Stimulated activated CD4-positive, alpha-beta T cell treated with anti-CD3 and anti-CD28 coated beads, Interleukin-15, amount 100 ng/mL, for 24 hours (primary cell): ENCODE measurements at places on chromosomes 2 and 18.

GRCh38 chr2:8858264-8858663 lies 20.9 kb upstream of the KIDINS220 start:
- DNase-seq, result no peak

DNA sequence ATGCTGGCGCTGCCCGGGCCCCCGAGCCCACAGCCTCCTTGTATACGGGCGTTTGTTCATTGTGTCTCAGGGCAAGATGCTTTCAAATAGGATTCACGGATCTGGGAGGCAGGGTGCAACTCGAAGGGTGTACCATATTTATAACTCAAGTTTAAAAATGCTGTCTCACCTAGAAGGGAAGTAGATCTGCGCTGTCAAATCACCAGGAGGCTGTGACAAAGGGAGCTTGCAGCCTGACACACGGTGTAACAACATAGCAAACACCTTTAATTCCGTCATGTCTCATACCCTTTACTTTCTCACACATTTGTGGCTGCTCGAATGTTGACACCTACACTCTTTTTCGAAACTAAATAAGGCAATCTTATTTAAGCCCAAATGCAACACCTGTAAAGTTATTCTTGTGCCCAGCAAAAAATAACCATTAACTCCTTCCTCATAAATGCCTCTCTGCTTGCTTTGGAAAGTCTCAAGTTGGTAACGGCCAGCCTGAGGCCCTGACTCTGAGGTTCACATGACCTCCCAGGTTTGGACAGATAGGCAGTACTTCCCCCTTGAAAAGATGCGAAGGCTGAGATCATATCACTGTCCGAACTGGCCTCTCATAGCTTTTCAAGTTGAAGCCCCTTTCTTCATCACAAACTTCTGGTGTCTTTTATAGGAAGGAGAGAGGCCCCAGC lies 11.6 kb downstream of the ZEB2 start:
- DNase-seq, result no peak

- DNase-seq, result no peak
Observed at GRCh38 chr2:147451902-147452515, 392.8 kb upstream of the ACVR2A start.

DNA sequence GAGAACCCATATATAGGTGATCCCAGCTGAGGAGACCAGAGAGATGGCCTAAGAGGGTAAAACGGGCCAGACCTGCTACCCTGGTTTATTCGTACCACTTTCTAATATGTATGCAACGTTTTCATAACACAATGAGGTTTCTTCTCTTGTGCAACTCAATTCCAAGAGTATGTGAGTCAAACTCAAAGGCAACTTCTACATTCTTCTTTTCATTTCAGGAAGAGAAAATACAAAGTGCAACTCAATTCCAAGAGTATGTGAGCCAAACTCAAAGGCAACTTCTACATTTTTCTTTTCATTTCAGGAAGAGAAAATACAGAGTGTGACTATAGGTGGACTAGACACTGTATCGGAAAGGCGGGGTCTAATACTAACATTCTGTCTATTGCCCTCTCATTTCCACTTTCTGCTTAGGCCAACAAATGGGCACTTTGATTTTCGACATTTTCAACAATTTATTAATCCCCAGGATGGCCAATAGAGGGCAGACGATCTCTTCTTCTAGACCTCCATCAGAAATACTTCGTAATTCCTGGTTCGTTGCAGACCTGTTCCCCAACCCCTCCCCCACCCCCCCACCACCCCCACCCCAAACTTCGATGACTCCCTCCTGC lies 3.7 kb upstream of the CRIM1 start:
- no peak for DNase-seq

DNA sequence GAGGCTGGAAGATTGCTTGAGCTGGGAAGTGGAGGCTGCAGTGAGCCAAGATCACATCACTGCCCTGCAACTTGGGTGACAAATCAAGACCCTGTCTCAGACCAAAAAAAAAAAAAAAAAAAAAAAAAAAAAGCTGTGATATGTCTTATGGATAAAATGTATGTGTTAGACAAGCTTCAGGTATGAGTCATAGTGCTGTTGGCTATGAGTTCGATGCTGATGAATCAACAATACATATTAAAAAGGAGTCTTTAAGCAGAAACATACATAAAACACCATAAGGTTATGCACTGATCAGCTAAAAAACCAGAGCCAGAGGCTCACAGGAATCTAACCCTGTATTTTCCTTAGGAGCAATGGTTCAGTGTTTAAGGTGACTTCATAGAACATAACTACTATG lies 332.3 kb downstream of the NCKAP5 start:
- DNase-seq, result no peak

GRCh38 chr2:634041-634440 lies 43.2 kb downstream of the TMEM18 start:
- no peak for DNase-seq

DNA sequence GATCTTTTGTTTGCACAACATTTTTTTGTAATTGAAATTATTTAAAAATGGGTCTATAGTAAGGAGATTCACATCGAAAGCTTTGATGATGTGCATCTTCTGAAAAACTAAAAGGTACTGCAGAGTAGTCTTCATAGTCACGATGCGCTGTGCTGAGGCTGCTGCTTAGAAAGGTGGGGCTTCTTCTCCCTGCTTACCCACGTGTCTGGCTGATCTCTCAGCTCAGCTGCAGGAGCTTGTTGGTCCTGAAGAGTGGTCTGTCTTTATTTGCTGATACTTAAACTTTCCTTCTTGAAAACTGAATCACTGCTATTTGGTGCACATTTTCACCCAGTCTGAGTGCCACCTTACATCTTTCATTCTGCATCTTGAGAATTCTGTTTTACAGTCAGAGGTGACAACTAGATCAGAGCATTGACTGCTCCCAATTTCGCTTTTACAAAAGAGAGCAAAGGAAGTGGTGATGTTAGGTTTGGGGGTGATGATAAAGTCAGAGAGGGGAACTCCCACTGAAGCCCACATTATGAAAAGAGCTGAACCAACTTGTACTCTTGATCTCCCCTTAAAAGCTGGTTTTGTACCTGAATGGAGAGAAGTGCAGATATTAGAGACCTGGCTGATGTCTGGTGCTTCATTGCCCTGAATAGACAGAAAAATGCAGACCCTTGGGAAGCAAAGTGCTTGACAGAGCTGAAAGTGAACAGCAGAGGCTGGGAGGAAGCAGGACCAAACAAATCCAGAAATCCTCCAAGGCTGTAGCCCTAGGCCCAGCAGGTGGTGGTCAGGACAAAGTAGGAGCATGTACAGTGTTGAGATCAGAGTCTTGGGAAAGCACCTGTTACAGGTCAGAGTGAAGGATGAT lies 984.5 kb downstream of the TSN start:
- DNase-seq, result no peak

- no peak for DNase-seq
Observed at GRCh38 chr2:222946700-222947287, 86.0 kb downstream of the ACSL3 start.

- no peak for DNase-seq
Observed at GRCh38 chr2:42967959-42968674, 175.7 kb upstream of the HAAO start.

GRCh38 chr2:71995067-71995665 lies 152.5 kb downstream of the CYP26B1 start:
- DNase-seq, result no peak

DNA sequence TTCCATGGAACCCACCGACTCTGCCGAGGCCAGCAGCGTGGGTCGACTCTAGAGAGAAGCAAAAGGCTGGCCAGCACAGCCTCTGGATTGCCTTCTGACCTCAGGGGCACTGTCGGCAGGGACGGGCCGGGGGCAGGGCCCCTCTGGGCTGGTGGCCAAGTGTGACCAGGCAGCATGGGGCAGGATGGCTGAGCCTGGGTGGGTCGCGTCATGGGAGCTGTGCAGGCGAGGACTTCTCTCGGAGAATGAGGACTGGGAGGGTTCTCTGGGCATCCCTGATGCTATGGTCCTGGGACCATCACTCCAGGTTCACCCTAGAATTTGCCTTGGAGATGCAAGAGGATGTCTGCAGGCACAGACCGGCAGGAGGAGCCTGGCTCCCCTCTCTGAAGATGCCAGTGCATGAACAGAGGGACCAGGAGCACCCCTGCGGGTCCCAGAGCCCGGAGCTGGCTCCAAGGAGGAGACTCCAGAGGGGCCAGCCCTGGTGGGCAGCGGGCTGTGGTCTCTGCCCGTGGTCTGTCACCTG lies 289.2 kb downstream of the NDUFA10 start:
- DNase-seq, result no peak

GRCh38 chr2:104375206-104375605 lies 478.7 kb upstream of the POU3F3 start:
- no peak for DNase-seq

GRCh38 chr2:1854729-1855547 lies 110.6 kb upstream of the PXDN start:
- peak; percentile 19 for DNase-seq

GRCh38 chr2:105883911-105884694 lies 139.4 kb downstream of the NCK2 start:
- no peak for DNase-seq

DNA sequence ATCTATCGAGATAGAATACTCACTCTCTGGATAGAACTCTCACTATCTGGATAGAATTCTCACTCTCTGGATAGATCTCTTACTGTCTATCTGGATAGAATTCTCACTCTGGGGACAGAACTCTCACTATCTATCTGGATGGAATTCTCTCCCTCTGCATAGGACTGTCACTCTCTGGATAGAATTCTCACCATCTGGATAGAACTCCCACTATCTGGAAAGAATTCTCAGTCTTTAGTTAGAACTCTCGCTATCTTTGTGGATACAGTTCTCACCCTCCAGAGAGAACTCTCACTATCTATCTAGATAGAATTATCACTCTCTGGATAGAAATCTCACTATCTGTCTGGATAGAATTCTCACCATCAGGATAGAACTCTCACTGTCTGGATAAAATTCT lies 16.5 kb downstream of the ABCG8 start:
- no peak for DNase-seq
